ENCODE measurements at places on chromosomes 7 and 10.

DNA sequence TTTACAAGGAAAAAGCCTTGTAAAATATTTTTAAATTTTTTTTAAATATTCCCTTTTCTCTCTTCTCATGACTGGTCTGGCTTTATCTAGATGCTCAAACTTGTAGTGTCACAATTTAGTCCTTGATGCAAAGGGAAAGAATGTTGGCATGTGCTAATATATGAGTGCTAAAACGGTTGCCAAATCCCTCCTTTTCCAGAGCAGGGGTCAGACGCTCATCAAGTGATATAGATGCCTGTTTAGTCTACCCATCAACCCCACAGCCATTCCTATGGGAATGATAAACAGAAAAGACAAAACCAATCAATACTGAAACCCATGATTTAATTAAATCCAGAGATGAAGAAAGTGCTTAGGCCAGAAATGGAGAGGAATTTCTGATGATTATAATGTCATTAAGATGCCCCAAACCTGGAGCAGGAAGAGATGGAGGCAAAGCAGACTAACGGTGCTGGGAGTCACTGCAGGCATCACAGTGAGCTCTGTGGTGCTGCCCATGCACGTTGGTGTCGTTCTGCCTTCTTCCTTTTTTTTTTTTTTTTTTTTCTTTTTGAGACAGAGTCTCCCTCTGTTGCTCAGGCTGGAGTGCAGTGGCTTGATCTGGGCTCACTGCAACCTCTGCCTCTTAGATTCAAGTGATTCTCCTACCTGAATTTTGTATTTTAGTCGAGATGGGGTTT lies 210.1 kb upstream of the STK17A start:
- no peak for DNase-seq

DNA sequence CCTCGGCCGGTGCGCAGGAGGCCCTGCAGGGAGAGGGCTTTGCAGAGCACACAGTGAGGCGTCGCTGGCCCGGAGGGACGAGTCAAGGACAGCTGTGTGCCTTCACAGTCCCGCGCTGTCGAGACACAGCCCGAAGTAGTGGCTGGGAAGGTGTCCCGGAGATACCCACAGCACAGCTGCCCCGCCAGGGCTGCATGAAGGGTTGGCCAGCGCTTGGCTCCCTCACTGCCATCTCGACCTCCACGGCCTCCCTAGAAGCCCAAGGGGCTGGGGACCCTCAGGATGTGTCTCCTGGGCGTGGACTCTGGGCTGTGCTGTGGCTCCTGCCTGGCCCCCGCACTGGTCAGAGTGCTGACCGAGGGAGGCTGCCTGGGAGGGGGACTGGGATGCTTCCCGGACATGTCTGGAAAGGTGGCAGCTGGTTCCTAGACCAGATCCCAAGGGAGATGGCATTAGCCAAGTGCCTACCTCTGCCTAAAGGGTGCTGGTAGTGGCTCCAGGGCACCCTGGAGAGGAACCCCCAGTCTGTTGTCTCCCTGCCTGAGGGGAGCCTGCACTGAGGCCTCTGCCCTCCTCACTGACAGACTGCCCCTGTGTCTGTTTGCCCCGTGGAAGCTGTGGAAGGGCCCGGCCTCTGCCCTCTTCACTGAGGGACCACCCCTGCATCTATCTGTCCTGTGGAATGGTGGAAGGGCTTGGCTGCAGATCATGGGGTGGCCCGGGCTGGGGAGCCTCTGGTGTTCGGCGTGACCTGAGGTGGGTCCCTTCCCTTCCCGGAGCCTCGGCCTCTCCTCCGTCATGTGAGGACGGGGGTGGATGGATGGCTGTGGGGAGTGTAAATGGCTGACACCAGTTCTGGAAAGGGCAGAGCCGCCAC lies 5.8 kb downstream of the ELFN1 start:
- no peak for DNase-seq

DNA sequence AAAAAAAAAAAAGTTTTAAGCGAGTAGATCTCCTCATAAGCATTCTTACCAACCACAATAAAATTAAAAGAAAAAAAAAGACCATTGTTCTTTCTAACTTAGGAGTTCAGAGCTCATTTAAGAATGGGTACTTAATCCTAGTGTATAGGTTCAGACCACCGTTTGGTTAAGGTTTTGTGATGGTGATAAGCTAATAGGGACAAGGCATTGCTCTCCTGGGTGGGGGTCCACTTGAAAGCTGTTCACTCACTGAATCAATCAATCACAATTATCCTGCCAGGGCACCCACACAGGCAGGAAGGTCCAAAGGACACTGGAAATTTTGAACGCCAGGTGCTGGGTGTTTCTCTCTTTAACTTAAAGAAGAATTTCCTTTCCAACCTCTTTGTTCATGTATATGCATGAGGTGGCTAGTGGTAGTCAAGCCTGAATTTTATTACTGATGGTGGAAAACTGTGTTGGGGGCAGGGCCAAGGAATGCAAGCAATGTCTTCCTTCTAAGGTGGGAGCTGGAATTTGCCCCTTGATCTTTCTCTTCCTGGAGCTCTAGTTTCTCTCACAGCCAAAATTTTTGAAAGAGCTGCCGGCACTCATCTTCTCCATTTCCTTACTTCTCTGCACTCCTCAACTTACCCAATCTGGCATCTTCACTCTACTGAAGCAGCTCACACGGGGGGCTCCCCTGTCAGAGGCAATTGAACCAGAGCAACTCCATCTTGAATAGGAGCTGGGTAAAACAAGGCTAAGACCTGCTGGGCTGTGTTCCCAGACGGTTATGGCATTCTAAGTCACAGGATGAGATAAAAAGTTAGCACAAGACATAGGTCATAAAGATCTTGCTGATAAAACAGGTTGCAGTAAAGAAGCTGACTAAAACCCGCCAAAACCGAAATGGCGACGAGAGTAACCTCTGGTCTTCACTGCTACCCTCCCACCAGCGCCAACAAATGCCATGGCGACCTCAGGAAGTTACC lies 7.5 kb upstream of the FAM131B start:
- no peak for DNase-seq

- DNase-seq: no peak
These were observed 2.4 kb downstream of the NKX2-3 start for GRCh38 chr10:99534939-99535763.

DNA sequence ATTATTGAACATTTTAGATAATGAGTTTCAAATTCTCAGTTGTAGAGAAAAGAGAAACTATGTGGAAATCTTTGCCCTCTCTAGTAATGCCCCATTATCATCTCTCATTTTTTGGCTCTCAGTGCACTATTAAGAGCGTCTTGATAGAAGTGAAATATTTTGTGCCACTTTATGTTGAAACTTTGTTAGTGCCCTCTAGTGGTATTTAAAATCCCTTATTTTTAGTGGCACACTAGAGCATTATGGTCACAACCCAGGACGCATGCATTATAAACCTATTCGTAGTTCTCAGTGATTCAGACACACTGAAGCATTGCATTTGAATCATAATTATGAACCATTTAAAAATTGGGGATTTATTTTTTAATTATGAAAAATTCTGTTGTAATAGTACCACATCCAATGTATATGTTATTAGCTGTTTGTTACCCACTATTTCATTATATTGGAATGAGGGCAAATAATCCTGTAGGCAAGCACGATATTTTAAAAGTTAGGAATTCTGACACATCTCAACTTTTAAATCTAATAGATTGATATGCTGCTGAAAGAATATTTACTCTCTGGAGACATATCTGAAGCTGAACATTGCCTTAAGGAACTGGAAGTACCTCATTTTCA lies 21.9 kb downstream of the PDCD4 start:
- peak; percentile 36 for DNase-seq

DNA sequence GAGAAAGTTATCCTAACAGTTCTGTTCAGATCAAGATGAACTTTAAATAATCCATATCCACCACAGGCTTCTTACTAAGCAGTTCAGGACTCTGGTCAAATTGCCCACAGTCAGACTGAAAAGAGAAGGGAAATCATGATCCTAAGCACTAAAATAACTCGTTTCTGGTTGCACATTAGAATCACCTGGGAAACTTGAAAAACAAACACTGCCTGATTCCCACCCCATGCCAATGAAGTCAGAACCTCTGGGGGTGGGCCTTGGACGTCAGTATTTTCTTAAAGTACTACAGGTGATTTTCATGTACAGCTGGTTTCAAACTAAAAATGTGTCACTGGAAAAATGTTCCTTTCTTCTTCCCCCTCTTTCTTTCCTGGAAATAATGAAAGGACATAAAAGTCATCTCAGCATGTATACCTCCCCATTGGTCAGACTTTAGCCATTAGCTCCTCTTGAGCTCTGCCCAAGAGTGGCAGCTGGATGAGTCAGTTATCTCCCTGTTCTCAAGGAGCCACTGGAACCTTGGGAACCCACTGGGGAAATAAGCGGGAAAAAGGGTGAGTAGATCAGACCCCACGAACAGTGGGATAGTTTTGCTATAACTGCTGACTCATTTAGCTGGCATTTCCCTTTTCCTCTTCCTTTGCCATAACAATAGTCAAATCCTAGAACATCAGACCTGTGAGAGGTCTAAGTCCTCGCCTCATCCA lies 75.3 kb upstream of the IL6 start:
- no peak for DNase-seq

DNA sequence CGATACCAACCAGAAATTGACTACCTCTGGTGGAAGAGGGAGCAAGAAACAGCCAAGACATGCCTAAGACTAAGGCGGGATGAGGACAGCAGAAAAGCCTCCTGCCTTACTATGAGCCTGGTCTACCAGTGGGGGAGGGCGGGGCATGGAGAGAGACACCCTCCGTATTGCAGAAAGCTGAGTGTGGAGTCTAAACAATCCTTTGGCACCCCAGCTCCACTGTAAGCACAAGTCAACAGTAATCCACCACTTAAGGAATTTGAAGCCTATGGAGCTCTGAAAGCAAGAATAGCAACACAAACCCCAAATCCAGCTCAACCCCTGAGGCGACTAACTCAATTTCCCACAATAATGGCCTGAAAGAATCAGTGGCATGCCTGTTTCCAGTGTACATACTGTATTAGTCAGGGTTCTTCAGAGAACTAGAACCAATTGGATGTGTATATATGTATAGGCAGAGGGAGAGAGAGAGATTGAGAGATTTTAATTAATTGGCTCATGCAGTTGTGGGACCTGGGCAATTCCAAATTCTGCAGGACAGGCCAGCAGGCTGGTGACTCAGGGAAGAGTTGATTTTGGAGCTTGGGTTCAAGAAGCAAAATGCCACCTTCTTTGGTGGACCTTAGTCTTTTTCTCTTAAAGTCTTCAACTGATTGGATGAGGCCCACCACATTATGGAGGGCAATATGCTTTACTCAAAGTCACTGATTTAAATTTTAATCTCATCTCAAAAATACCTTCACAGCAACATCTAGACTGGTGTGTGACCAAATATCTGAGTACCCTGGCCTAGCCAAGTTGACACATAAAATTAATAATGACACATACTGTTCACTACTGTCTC lies 13.5 kb downstream of the PPIF start:
- DNase-seq: no peak

GRCh38 chr10:97851341-97852001 lies 1.8 kb downstream of the GOLGA7B start:
- no peak for DNase-seq

DNA sequence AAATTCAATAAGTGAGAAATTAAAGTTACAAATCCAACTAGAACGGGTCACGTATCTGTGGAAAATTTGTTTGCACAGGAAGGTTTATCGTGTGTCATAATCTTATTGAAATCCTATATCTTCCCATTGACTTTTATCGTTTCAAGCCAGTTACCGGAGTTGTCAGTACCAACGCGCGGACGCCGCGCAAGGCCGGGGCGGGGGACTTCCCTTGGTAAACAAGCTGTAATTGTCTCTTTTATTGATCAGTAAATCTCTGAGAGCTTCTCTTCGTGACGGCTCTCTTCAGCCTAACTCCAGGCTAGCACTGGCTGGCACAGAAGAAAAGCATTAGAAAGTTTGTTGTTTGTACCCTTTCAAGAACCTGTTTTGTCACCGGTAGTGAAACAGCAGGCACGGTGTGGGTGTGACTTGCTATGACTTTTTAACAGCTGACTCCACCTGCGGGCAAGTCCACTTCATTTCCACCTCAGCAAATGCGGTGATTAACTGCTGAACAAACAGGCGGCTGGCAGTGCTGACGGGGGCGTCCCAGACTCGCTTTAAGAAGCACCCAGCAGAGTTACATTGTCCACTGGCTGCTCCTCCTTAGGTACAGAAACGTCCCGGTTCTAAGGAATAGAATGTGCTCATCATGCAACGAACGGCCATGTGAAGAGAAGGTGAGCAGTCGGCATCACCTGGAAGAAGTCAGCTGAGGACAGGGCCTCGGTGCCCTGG lies 215.8 kb downstream of the MAD1L1 start:
- DNase-seq: no peak

- no peak for DNase-seq
These were observed 6.1 kb upstream of the GPR85 start for GRCh38 chr7:113092762-113093161.

GRCh38 chr10:95459446-95460045 lies 101.6 kb downstream of the SORBS1 start:
- DNase-seq: no peak

- DNase-seq: no peak
These were observed 236.2 kb downstream of the DGKB start for GRCh38 chr7:14666304-14666703.

DNA sequence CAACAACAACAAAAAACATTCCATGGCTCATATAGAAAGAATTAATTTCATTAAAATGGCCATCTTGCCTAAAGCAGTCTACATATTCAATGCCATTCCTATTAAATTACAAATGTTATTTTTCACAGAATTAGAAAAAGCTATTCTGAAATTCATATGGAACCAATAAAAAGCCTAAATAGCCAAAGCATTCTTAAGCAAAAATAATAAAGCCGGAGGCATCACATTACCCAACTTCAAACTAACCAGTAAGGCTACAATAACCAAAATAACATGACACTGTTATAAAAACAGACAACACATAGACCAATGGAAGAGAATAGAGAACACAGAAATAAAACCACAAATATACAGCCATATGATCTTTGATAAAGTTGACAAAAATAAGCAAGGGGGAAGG lies 330.4 kb downstream of the KIF20B start:
- no peak for DNase-seq

DNA sequence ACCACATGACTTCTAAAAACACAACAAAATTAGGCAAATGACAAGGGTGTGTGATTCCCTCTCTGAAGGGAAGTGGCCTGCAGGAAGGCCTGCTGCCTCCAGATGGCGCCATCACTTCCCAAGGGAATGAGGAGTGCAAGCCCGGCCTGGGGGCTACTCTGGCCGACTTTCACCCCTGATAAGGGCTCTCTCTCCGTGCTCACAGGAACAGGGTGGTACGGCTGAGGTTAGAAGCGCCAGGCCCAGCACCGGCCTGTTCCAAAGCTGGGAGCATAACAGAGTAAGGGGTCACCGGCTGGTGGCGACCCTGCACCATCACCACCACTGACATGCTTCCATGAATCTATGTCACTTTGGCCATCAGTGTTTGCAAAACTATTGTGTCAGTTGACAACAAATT lies 13.1 kb downstream of the RBP3 start:
- peak; percentile 12 for DNase-seq

DNA sequence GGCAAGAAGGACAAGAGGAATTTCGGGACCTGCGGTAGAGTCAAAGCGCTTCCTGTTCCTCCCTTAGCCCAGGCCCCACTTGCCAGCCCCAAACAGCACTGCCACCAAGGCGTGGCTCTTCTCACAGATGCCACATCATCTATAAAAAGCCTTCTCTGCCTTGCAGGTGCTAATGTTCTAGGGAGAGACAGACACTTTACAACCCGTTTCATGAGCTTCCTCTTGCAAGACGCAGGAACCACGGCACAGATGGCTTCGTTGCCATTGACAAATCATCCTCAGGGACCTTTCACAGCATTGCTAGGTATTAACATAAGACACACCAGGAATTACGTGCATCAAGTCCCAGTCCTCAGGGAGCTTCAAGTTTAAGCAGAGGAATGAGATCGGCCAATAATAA lies 180.9 kb downstream of the JCAD start:
- DNase-seq: no peak

Measured in NCI-H1105 (cell line).